RKO (cell line): ENCODE measurements at places on chromosomes 6 and 20.

- no peak for DNase-seq
These were observed 101.0 kb upstream of the MPC1 start for GRCh38 chr6:166483573-166484250.

DNA sequence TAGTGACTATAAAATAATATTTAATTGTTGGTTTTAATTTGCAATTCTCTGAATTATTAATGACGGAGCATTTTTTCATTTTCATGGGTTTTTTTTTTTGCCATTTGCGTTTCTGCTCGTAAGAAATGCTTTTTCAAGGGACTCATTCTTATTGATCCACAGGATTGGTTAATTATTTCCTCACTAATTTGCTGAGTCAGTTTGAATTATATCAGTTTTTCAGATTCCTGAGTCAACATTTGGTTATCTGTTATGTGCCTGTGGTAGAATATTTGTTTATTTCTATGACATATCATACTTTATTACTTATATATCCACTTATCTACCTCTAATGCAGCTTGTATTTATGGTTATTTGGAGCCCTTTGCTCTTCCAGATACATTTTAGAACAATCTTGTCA lies 257.0 kb upstream of the BTBD3 start:
- no peak for DNase-seq

GRCh38 chr20:18613553-18613952 lies 25.7 kb downstream of the DTD1 start:
- DNase-seq = peak; percentile 69

- no peak for DNase-seq
These were observed 511.1 kb upstream of the MAP3K7 start for GRCh38 chr6:91098006-91098405.

- no peak for DNase-seq
These were observed 718.9 kb downstream of the EYS start for GRCh38 chr6:64988148-64988547.

DNA sequence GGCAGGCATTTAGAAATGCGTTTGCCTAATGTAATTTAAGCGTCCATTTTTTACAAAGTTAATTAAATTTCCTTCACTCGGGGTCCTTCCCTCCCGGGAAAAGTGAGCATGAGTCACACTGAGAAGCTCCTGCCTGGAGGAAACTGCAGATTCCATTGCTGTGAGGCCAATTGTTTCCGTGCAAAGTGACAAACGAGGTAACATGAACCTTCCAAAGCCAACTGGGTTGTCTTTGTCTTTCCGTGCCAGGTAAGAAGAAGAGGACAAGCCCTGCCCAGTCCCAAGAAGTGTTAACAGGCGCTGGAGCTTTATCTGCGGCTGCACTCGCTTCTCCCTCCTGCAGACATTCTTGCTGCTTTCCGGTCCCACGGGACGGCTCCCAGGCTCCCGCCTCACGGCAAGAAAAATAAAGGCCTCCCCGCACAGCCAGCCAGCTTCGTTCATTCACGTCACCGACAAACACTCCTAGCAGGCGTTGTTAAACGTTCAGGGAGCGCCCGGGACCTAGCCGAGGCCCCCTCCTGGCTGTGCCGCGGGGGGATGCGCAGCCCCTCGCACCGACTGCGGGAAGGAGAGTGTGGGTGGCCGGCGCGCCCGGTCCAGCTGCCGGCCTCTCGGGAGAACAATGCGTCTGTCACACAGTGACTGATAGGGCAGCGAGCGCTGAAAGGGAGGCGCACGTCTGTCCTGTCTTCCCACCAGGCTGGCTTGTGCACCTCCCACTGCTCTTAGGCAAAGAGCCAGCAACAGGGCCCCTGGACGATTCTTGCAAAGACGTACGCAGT lies 61.5 kb upstream of the HDDC2 start:
- no peak for DNase-seq

- peak; percentile 25 for DNase-seq
These were observed 224.2 kb downstream of the NFATC2 start for GRCh38 chr20:51318058-51318949.

DNA sequence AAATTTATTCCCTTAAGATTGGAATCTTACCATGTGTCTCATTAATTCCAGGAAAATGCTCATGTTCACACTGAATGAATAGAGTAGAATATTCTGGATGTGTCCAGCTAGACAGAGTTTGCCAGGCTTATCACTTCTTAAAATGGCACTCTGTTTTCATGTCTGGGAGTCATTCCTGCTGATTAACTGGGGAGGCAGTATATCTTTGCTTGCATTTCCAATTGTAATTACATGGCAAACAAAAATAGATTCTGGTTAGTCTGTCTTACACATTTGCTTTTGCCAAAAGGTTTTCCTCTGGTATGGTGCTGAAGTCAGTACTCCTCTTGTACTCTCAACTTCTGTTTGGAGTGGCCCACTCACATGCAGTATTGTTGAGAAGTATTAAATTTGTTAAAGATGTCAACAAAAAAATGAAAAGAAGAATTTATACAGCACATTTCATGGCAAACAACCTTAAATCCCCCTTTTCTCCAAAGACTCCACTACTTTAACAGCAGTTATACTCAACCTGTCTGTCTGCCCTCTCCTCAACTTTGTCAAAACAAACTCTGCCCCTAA lies 70.2 kb downstream of the TENT5A start:
- peak; percentile 3 for DNase-seq

DNA sequence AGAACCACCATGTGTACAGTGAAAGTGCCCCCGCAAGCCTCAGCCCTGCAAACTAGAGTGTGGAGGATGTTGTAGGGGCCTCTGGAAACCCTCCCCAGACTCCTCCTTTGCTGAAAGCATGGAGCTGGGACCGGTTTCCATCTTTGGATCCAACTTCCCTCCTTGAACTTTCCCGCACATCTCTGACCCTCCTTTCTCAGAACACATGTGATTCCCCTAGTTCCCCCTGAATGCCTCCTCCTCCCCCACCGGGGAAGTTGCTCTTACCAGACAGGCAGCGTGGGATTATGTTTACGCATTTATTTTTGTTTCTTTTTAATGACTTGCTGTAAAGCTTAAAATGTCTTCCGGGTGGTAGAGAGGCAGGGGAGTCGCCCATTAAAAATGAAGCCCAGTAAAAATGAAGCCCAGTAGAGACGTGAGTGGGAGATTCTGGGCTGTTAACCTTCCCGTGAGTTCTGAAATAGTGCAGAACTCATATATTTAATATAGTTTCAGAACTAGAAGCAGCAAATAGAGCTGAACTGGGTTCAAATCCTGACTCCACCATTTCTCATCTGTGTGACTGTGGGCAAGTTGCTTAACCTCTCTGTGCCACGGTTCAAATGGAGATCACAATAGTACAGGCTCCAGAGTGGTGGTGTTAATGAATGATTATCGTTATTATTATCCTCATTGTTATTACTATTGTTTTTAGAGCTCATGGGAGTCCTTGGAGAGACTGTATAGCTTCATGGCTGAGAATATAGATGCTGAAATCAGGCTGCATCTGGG lies 8.0 kb upstream of the PTPN1 start:
- no peak for DNase-seq

- no peak for DNase-seq
These were observed 385.3 kb downstream of the CDC5L start for GRCh38 chr6:44772838-44773237.

- DNase-seq = no peak
These were observed 51.4 kb downstream of the CD40 start for GRCh38 chr20:46169245-46170171.

GRCh38 chr20:58894652-58895447 lies 42.3 kb downstream of the GNAS start:
- DNase-seq = no peak

- DNase-seq = peak; percentile 76
These were observed 44.9 kb downstream of the SNAI1 start for GRCh38 chr20:50027611-50028105.

GRCh38 chr20:11119573-11119972 lies 445.8 kb upstream of the JAG1 start:
- no peak for DNase-seq

DNA sequence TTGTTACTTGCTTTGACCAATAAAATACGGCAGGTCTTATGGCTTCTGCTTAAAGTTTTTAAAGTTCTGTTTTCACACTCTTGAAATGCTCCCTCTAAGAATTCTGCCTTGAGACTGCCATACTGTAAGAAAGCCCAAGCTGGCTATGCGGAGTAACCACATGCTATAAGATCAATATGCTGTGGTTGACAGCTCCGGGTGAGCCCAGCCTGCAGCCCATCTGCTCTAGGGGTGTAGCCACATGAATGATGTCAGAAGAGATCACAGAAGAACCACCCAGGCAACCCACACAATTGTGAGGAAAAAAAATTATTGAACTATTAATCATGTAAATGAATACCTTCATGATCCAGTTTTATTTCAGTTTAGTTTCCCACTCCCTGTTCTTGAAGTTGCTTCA lies 26.1 kb upstream of the SH3BGRL2 start:
- DNase-seq = no peak

DNA sequence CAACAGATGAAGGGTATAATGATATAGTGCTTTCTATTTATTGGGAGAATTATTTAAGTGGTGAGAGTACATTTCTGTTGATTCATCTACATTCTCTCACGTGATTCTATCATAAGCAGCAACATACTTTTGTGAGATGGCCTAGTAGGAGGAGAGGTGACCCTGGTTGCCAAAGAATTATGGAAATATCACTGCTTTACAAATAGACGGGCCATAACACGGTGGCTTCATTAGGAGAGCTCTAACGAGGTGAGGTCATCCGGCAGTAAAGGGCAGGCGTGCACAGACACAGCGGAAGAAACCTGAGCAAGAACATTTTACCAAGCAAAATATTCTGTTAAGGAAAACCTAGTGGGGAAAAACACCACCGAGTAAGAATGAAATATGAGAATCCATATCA lies 337.4 kb upstream of the QKI start:
- no peak for DNase-seq

GRCh38 chr20:51607170-51607569 lies 64.7 kb upstream of the NFATC2 start:
- DNase-seq = no peak

- DNase-seq = no peak
These were observed 9.0 kb downstream of the VPS16 start for GRCh38 chr20:2849529-2849928.

DNA sequence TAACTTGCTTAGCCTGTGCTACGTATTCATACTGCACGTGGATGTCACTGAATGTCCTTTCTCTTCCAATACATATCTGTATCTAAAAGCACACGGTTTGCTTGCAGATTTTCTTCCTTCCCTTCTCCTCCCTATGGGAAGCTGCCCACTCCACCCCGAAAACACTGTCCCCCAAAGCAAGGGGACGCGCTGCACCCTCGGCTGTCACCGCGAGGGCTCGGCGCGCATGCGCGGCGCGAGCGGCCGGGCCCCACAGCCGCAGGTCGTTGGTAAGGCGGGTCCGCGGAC lies 659 bp downstream of the TMX4 start:
- peak; percentile 68 for DNase-seq

- no peak for DNase-seq
These were observed 86.6 kb upstream of the TOP1 start for GRCh38 chr20:40942006-40942405.

DNA sequence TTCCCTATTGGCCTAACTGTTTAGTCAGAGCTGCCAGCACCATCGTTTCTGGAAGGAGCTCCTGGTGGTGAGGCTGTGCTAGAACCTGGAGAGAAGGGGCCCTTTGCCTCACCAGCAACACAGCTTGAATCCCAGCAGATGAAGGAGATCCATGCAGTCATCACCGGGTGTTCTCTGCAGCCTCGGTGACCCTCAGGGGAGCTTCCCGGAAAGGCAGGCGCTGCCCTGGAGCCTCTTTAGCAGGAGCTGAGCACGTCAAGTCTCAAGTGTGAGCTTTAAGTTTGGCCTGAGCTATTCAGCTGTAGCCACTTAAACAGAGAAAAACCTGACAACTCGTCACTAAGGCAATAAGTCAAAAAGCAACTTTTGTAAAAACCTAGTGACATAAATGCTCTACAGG lies 181.2 kb upstream of the FOXQ1 start:
- no peak for DNase-seq

GRCh38 chr6:20811109-20811761 lies 277.0 kb downstream of the CDKAL1 start:
- peak; percentile 96 for DNase-seq

- no peak for DNase-seq
These were observed 17.8 kb upstream of the SLC32A1 start for GRCh38 chr20:38706509-38706908.

DNA sequence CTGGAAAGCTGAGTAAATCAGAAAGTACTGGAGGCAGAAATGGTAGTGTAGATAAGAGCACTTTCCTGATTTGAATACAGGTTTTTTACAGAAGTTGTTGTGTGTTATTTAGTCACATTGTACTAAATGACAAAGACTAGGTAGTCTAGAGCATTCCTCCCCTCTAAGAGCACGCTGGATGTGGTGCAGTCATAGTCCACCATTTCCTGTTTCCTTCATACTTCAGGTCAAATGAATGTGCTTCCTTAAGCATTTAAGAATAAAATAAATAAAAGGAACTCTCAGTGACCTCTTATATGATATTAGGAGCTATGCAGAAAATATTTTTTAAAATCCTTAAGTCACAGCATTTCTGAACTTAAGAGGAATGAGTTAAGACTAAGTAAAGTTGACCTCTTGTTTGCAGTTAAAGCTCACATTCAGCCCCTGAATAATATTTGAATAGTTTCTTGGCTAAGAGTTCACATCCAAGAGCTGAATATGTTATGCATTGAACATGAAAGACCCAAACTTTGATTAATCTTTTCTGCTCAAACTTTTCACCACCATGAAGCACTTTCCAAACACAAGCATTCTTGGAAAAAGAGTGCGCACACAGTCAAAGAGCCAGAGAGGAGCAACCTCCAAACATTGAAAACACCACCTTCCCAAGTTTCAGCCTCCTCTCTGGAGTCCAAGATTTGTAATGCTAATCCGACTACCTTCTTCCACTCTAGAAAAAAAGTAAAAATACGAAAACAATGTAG lies 53.4 kb upstream of the TMEM30A start:
- no peak for DNase-seq

DNA sequence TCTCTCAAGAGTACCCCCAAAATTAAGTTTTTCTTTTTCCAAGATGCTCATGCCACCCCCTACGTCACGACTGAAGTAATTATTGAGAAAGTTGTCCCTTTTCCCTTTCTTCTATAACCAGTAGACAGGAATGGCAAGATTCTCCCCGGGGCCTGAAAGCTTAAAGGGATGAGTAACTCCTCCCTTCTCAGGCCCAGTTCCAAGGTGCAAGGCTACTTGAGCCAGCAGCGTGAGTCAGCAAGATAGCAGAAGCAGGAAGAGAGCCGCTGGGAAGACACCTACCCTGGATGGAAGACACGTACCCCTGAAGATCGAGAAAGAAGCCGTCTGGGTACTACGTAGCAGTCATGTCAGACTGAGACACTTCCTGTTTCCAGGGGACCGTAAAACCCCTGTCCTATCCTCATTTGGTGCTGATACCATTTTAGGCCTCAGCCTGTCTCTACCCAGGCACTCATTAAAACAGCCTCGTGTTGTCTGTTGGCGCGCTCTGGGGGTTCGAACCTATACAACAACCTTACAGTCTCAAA lies 241.0 kb downstream of the ADGRG6 start:
- no peak for DNase-seq

GRCh38 chr6:50820869-50821264 lies 2.2 kb downstream of the TFAP2B start:
- no peak for DNase-seq
